ENCODE measurements at places on chromosomes 5 and 9. TPM values are rescaled to one million over a fixed set of nuclear protein-coding genes. Genes with fewer than 3 reads are reported as not detected.

The TPPP gene
- 5.3 TPM for total RNA-seq

The FIBCD1 gene
- total RNA-seq: 14.4 TPM

The SLC25A2 gene
- not detected for total RNA-seq

The ENTPD8 gene
- 0.13 TPM for total RNA-seq

The SMIM23 gene
- not detected for total RNA-seq

The SLC31A2 gene
- 6.7 TPM for total RNA-seq

The PCDHGA12 gene
- total RNA-seq: not detected

The SLC36A3 gene
- not detected for total RNA-seq

The SPATA31D4 gene
- not detected for total RNA-seq

The EDIL3 gene
- 0.16 TPM for total RNA-seq

The UNC13B gene
- 10.1 TPM for total RNA-seq

The CAMK2A gene
- total RNA-seq: 1.4 TPM

The COL23A1 gene
- total RNA-seq: not detected

The DBH gene
- not detected for total RNA-seq

The WDR38 gene
- total RNA-seq: not detected

The OSMR gene
- total RNA-seq: 85.6 TPM

The SLC1A1 gene
- total RNA-seq: 1.8 TPM

The PLPP6 gene
- 11.8 TPM for total RNA-seq

The SYNPO gene
- total RNA-seq: 30.7 TPM

The CTNND2 gene
- not detected for total RNA-seq

The ZNF366 gene
- not detected for total RNA-seq

The WNK2 gene
- 5.8 TPM for total RNA-seq

The CDKN2B-AS1 gene
- not detected for total RNA-seq

The ZBTB43 gene
- total RNA-seq: 12.7 TPM

The PCDHA9 gene
- total RNA-seq: not detected

The CDH6 gene
- 0.10 TPM for total RNA-seq

The PLAC8L1 gene
- total RNA-seq: 0.49 TPM

The ACTBL2 gene
- total RNA-seq: 0.05 TPM

The PRDM9 gene
- not detected for total RNA-seq

The PDE6A gene
- 0.15 TPM for total RNA-seq

The TAS2R1 gene
- not detected for total RNA-seq

The CAMSAP1 gene
- 26.2 TPM for total RNA-seq

The BTNL3 gene
- total RNA-seq: not detected

The HRH2 gene
- 0.64 TPM for total RNA-seq

The ANKRD34B gene
- total RNA-seq: not detected

The FBP1 gene
- total RNA-seq: not detected

The TNFSF8 gene
- not detected for total RNA-seq

The ECM2 gene
- total RNA-seq: 0.12 TPM

The FREM1 gene
- not detected for total RNA-seq

The MSANTD3 gene
- 78.3 TPM for total RNA-seq

The SEMA5A gene
- not detected for total RNA-seq

The LEAP2 gene
- total RNA-seq: 0.55 TPM

The KIF24 gene
- 4.1 TPM for total RNA-seq

The PIP5K1B gene
- total RNA-seq: not detected

The PCDHB5 gene
- total RNA-seq: 1.5 TPM

All from A549 treated with DMSO at 1 μM for 4 hours (cell line).